ENCODE measurements at places on chromosomes 16 and 17.

DNA sequence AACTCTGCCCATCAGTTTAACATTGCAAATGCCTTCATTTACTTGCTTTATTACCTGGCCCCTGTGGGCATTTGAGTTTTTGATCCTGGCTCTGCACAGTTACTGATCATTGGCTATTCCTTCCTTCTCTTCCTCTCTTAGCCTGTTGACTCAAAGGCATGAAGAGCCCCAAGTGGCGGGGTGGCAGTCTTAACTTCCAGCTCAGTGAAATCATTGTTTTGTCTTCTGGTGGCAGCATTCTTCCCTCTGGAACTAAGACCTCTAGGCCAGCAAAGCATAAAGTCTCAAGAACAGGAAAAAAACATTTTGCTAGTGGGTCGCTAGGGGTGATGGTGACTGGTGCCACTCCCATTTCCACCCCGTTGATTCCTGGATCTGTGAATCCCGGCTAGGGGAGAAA lies 52.3 kb upstream of the MRTFB start:
- DNase-seq: no peak

- no peak for DNase-seq
Measured at GRCh38 chr16:70660672-70661350, 14.5 kb downstream of the IL34 start.

- peak; percentile 56 for DNase-seq
Measured at GRCh38 chr17:78289802-78290363, 58.5 kb downstream of the TMEM235 start.

- DNase-seq: no peak
Measured at GRCh38 chr17:50603340-50603739, 31.3 kb upstream of the ABCC3 start.

GRCh38 chr17:1829216-1829591 lies 498 bp downstream of the SMYD4 start:
- no peak for DNase-seq

DNA sequence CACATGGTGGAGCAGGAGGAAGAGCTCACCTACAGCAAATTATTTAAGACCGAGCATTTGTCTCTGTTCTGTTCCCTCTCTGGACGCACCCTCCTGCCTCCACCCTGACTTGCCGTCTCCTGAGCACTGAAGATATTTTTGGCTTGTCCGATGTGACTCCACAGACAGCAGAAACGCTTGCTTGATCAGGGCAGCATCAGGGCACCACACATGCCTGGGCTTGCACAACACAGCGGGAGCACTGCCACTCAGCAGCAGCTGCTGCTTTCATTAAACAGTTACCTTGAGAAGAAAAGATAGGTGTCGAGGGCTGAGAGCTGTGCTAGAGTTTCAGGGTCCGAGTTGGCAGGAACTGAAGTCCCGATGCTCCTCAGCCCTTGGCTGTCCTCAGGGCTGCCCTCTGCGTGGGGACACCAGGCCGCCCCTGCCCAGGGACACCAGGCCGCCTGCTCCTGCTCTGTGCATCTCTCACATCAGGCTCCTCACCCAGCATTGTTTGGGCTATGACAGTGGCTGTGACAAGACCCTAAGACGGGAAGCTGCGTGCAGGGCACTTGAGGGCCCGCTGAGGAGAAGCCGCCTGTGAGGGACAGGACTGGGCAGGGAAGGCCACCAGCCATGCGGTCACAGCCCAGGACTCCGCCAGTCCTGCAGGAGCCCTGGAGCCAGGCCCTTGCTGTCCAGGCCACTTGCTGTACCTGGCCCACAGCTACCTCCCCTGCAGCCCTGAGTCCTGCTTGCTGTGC lies 21.3 kb upstream of the CDH15 start:
- no peak for DNase-seq

- DNase-seq: no peak
Measured at GRCh38 chr16:50616386-50616785, 64.7 kb downstream of the SNX20 start.

DNA sequence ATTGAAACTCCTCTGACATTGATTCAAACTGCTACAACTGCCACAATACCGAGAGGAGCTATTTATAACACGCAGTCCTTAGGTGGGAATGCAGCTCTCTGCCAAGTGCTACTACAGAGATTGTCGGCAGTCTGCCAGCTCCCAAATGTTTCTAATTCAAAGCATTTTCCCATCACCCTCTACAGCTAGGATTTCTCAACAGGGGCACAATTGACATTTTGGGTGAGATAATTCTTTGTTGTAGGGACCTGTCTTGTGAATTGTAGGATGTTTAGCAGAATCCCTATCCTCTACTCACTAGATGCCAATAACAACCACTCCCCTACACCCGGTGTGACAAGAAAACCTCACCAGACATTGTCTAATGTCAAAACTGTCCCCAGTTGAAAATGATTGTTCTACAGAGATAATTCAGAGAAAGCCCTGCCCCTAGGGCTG lies 7.8 kb upstream of the N4BP1 start:
- peak; percentile 32 for DNase-seq

DNA sequence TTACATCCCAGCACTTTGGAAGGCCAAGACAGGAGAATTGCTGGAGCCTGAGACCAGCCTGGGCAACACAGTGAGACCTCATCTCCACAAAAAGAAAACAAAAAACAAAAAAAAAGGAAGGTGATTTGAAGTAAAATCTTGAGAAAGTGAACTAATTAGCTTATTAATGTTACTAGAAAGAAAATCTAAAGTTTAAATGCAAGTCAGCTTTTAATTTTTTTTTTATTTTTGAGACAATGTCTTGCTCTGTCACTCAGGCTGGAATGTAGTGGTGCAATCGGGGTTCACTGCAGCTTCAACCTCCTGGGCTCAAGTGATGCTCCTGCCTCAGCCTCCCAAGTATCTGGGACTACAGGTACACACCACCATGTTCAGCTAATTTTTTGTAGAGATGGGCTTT lies 3.5 kb upstream of the CTCF start:
- DNase-seq: no peak

DNA sequence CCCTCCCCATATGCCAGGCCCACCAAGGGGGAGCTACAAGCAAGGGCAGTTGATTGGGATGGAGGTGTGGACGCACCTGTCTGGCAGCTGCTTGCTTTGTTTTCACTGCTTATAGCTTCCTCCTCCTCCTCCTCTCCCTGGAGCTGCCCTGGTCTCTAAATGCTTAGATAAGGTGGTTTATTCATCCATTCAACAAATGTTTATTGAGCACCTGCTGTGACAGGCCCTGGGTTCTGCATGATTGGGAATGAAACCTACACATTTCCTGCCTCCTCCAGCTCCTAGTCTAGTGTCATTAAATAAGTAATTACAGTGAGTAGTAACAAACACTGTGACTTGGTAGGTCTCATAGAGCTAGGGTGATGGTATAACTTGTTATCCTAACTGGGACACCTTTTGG lies 17.4 kb upstream of the MAP3K14 start:
- peak; percentile 94 for DNase-seq

- no peak for DNase-seq
Measured at GRCh38 chr16:88478889-88479792, 26.1 kb downstream of the ZFPM1 start.

- DNase-seq: no peak
Measured at GRCh38 chr17:60130466-60130865, 19.3 kb upstream of the CA4 start.

- DNase-seq: no peak
Measured at GRCh38 chr17:32103476-32104113, 38.7 kb upstream of the RHOT1 start.

DNA sequence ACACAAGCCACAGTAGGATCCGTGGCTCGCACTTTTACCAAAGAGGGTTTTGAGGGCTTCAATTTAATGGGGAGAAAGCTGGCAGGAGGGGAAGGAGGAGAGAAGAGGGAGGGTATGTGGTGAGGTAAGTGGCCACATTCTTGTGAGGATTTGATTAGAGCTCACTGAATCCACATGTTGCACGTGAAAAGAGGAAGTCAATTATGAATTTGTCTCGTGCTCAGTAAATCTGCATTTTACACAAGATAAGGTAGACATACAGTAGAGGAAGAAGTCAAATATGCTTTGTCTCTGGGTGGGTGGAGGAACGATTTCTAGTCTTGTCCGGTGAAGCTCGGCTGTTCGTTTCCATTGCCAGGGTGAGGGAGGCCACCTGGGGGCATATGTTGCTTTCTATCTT lies 862 bp downstream of the ZNF232 start:
- no peak for DNase-seq

- DNase-seq: no peak
Measured at GRCh38 chr17:37642681-37643080, 565 bp downstream of the DDX52 start.

GRCh38 chr16:78198288-78198687 lies 98.8 kb downstream of the WWOX start:
- no peak for DNase-seq

DNA sequence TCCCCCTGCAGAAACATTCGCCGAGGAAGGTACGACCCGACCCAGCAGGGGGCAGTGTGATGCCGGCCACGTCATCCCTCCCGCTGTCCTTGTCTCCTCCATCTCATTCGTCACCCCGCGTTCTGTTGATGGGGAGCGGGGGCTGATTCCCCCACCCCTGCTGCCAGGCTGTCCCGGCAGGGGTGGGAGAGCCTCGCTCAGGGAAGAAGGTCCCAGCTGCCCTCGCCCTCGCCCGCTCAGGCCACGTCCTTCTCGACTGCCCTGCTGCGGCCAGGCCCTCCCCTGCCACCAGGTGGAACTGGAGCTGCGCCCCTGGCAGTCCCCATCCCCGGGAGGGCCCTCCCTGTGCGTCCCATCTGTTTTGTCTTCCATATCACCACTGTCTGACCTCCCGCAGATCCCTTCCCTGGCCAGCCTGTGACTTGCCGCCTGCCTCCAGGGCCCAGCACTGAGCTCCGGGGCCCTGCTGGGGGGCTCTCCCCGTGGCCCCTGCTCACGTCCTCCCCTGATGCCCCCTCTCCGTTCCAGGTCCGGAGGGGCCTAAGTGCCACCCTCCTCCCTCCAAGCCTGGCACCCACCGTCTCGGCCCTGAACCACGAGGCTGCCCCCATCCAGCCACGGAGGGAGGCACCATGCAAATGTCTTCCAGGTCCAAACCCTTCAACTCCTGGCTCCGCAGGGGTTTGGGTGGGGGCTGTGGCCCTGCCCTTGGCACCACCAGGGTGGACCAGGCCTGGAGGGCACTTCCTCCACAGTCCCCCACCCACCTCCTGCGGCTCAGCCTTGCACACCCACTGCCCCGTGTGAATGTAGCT lies 20.6 kb downstream of the ADAM11 start:
- DNase-seq: no peak

DNA sequence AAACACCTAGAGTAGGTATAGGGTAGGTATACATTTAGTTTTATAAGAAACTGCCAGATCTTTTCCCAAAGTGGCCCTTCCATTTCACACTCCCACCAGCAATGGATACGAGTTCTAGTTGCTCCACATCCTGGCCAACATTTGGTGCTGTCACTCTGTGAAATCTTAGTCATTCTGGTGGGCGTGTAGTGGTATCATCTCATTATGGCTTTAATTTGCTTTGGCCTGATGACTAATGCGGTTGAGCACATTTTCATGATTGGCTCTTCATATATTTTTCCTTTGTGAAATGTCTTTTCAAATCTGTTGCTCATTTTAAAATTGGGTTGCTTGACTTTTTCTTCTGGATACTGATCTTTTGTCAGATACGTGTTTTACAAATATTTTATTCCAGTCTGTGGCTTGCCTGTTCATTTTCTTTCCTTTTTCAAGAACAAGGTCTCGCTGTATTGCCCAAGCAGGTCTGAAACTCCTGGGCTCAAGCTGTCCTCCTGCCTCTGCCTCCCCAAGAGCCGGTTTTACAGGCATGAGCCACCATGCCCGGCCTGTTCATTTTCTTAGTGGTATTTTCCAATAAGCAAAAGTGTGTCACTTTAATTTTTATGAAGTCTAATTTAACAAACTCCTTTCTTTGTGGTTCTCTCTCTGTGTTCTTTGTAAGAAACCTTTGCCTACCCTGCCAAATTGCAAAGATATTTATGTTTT lies 192.4 kb downstream of the SEC14L1 start:
- no peak for DNase-seq

DNA sequence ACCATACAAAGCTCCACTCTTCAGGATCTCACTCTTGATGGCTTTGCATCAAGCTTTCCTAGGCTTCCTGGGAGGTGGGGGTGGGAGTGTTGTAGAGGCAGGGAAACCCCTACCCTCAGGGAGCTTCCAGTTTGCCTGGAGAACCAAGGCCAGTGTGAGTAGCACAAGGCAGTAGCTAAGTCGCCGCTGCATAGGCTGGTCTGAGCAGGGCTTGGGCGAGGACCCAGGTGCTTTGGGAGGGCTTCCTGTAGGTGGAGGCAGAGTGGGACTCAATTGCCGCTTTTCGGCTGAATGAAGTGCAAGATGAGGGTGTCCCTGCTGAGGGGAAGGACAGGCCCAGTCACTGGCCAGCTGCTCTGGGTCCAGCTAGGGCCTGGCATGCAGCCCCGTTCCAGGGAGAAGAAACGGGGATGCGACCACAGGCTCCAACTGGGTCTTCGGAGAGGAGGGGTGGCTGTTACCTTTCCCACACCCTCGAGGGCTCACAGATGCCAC lies 3.9 kb downstream of the CD79B start:
- DNase-seq: no peak

DNA sequence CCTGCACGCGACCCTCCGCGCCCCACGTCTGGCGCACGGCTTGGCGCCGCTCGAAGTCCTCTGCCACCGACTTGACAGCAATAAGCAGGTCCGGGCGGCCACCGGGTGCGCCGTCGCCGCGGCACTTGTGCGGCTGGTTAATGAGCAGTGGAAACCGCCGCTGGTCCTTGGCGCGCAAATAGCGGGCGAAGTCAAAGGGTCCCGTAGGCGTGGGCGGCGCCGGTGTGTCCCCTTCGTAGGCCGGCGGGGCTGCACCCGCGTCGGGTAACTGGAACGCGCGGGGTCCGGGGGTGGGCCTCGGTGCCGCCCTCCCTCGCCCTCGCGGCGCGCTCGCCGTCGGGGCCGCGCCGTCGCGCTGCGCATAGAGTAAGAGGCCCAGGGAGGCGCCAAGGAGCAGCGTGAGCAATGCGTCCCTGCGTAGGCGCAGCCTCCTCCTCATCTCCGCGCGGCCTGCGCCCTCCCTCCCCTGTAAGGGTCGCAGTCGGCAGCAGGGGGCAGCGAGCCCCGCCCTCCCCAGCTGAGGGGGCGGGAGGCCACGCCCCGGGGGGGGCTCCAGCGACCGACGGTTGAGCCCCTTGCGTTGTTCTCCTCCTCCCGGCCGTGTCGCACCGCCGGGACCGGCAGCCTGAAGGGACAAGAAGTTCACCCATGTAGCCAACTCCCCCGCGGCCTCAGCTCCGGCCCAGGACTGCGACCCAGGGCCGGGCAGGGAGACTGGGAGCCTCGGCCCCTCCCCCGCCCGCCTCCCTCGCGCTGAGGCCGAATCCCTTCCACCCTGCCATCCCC lies 558 bp downstream of the B3GNT9 start:
- DNase-seq: no peak

GRCh38 chr17:83008526-83008925 lies 70.9 kb upstream of the METRNL start:
- no peak for DNase-seq

DNA sequence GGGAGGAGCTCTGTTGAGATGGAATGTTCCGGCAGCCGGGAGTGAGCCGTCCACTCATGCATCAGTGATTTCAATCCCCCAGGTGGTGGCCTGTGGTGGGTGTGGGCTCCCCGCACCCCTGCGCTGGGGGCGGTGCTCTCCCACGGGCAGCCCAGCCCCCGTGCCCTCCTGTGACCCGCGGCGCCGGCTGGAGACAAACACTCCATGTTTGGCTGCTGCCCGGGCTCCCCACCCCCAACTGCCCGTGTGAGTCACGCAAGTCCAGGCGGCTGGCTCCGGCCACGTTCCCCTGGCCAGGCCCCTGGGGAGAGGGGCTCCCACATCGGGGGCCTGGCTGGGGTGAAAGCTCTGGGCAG lies 29.4 kb downstream of the CACNA1H start:
- DNase-seq: no peak

- no peak for DNase-seq
Measured at GRCh38 chr16:83878838-83879237, 20.1 kb upstream of the MLYCD start.

- no peak for DNase-seq
Measured at GRCh38 chr17:3647769-3648555, 11.4 kb downstream of the CTNS start.
